Right ventricle myocardium superior (tissue), 1 donor: ENCODE measurements at places on chromosomes 4 and X.

DNA sequence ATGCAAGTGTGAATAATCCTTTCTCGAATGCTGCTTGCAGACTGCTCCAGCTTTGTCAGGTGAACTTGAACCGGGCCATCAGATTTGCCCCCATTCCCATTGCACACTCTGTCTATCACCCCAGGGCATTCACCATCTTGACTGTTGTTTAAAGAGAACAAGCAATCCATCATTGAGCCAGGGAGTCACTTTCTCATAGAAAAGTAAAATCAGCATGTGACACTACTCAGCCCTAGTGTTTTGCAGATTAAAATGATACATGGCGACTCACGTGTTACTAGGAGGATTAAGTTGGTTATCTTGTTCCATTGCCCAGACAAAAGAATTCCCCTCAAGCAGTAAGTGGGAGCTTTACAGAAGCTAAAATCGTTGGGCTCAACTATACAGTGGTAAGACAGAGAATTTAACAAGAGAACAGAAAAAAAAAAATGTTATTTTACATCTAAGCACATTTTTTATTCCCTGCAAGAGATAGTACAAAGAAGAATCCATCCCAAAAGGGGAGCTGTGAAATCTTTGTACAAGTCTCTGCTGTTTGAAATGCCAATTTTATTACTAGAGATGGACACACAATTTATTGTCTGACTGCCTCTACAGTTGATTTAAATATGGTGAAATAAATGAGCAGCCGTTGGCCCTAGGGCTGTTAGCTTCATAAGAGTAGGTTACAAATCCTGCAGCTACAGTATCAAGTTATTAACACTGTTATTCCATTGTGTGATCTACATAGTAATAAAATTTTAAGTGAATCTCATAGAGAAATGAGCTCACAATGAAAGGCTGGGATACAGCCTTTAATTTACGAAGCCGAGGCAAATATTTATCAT, 67.5 kb downstream of the NEUROG2 start:
- DNase-seq: no peak

DNA sequence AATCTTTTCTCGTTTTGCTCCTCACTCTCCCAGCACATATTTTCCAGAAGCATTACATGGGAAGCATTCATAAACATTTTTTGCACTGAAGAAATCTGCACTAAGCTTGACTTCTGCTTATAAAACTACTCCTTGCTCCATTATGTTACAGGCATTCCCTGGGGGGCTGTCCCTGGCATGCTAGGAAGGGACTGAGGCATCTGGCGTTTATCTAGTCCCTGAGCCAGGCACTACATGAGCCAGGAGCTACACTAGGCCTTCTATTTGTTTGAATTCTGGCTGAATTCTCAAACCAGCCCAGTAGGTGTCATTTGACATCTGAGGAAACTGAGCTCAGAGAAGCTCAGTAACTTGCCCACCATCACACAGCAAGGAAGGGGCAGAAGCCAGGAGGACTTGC, 43.3 kb downstream of the NHSL2 start:
- no peak for DNase-seq

- no peak for DNase-seq
Measured at GRCh38 chr4:122988696-122989095, 66.3 kb upstream of the NUDT6 start.

DNA sequence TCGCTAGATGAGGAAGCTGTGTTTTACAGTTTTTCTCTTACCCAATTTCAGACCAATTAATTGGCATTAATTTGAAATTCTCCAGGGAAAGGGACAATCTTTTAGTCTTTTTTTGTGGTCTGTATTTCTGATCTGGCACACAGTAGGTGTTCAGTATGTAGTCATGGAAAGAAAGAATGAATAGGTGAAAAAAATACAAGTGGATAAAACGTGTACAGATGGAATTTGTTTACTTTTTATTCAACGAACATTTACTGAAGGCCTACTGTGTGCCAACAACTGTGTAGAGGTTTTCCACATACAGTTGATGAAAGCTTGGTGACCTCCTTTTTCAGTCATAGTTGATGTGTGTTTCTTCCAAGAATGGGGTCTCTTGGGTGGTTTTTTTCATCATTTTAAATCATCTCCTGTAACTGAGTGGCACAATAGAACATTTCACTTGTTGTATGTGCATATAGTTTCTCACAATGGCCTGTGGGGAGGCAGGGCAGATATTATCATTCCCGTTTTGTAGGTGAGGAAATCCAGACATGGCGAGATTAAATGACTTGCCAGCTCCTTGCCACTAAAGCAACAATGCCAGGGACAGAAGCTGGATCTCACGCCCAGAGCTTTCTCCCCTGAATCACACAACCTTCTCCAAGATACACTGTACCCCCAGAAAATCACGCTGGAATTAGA, 102.4 kb downstream of the CEP135 start:
- DNase-seq: no peak

- no peak for DNase-seq
Measured at GRCh38 chr4:39476187-39476895, 17.5 kb downstream of the LIAS start.

- DNase-seq: no peak
Measured at GRCh38 chr4:145773581-145774234, 93.8 kb downstream of the C4orf51 start.
